ENCODE measurements at places on chromosomes 1 and 21.

DNA sequence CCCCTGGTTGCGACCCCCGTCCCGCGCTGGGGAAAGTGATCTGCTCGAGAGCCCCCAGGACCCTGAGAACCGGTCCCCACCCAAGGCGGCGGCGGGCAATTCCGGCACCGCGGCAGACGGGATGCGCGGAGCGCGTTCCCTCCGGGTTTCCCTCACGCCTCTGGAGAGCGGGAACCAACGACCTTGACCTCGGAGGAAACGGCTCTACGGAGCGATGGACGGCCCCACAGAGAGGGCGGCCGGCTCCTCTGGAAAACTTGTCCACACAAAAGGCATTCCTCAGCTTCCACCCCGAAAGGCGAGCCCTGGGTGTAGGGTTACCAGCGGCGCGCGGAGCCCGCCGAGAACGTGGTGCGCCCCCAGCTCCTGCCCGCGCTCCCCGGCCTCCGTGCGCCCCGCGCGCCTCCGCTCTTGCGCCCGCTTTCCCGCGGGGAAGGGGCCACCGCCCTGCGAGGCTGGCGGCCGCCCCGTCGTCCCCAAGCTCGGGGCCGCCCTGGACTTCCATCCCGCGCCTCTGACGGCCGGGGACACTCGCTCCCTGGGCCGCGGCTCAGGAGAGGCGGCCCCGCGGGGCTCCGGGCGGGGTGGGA, 391 bp upstream of the KIAA1614 start:
- DNase-seq: no peak

DNA sequence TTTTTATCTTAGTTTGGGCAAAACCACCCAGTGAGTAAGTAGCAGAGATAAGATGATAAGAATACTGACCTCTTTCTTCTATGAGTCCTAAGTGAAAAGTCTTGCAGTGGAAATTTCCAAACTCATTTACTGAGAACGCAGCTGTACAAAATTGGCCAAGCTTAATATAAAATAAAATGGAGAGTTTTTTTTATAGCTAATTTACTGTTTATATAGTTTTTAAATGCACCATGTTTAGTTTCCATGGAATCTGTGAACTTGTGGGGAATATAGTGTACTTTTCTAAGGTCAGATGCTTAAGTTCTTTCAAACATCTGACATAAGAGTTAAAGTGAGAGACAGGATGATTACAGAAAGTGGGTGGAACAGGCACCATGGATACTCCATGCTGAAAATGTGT, 833.5 kb downstream of the ADGRL2 start:
- no peak for DNase-seq

DNA sequence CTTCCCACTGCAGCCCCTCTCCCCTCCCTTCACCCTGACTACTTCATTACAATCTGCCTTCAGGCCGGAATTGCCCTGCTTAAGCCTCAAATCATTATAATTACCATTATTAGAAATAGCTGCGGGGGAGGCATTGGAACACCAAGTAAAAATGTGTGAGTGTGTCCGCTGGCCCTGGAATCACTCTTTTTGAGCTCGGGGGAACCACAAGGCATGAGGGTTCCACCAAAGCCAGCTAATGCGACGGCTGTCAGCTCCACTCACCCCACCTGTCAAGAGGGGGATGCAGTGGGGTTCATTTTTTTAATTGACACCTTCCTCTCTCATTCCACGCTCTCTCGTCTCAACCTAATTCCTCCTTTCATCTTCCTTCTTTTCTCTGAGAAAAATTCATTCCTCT, 177.2 kb downstream of the PBX1 start:
- DNase-seq: no peak

DNA sequence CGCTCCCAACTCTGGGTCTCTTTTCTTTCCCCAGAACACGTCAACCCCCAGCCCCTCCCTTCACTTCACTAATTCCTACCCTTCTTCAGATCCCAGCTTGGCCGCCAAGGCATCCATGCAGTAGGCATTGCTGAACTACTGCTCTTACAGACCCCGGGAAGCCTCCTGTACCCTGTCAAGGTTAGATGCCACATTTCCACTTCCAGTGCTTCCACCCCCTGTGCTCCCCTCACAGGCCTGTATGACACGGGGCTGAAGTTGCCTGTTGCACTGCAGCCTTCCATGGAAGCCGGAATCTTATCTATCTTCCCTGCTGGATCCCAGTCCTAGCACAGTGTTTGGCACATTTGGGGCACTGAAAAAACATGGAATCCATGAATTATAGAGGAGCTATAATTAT, 99.0 kb upstream of the SOD1 start:
- no peak for DNase-seq

DNA sequence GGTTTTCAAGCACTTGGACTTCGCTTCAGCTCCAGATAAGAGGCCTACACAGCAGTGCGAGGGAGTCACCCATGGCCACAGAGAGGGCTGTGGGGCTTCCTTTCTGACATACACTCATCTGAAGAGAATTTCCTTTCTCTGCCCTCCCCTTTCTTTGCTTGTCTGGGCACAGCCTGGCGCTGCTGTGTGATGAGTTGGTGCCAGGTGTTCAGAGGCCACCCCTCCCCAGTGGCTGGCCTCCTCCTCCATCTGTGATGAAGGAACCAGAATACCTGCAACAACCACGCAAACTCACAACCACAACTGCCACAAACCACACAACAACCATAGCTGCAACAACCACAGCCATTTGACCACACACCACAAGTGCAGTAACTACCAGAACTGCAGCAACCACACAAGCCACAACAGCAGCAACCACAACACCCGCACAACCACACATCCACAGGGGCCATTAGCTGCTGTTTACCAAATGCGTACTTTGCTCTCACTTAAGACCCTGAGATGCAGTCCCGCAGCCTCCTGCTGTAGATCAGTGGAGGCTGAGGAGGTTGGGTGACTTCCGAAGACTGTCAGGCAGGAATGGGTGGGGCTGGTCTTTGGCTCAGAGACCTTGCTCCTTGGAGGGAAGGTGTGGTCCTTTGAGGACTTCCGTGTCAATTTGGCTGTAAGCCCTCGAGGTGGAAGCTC, 71.1 kb downstream of the IER5 start:
- no peak for DNase-seq

GRCh38 chr1:17128361-17128760, 9.1 kb upstream of the PADI2 start:
- no peak for DNase-seq

- no peak for DNase-seq
These were observed 16.9 kb upstream of the BTG2 start for GRCh38 chr1:203288400-203288799.

DNA sequence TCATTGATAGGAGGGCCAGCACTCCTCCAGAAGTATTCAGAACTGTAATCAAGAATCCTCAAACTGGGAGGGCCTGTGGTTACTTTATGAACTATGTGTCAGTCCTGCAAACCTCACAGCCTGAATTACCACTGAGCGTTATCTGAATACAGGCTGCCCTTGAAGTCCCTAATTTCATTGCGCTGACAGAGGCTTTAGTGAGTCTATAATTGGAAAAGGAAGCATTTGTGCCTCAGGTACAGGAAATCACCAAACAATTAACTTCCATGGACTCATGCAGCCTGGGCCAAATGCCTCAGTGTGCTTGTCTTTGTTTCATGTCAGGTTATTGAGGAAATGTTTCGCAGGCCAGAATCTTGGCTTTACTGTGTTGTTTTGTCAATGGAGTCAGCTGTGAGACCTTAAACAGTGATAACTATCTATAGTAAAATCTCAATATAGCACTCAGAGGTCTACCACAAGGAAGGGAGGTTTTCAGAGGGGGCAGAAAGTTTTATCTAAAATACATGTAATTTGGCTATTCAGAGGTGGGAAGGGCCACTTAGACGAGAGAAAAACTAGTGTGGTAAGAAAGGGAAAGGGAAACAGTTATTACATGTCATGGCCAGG, 32.9 kb upstream of the DOCK7 start:
- no peak for DNase-seq

GRCh38 chr1:20643080-20643479, 9.8 kb downstream of the PINK1 start:
- no peak for DNase-seq

GRCh38 chr1:216702170-216702569, 21.1 kb downstream of the ESRRG start:
- DNase-seq: no peak

GRCh38 chr1:155979597-155980343, 1.4 kb upstream of the ARHGEF2 start:
- no peak for DNase-seq

GRCh38 chr1:187070076-187070475, 241.3 kb downstream of the PLA2G4A start:
- DNase-seq: no peak
